ENCODE measurements at places on chromosomes 7 and 10.

- DNase-seq: no peak
Measured at GRCh38 chr7:50595491-50596102, 30.4 kb upstream of the DDC start.

- DNase-seq: no peak
Measured at GRCh38 chr7:28933846-28934320, 24.2 kb downstream of the TRIL start.

- DNase-seq: no peak
Measured at GRCh38 chr7:148882192-148882591, 1.9 kb downstream of the EZH2 start.

- no peak for DNase-seq
Measured at GRCh38 chr10:117160567-117160966, 22.5 kb upstream of the VAX1 start.

- DNase-seq: no peak
Measured at GRCh38 chr10:114395366-114396022, 8.8 kb downstream of the AFAP1L2 start.

DNA sequence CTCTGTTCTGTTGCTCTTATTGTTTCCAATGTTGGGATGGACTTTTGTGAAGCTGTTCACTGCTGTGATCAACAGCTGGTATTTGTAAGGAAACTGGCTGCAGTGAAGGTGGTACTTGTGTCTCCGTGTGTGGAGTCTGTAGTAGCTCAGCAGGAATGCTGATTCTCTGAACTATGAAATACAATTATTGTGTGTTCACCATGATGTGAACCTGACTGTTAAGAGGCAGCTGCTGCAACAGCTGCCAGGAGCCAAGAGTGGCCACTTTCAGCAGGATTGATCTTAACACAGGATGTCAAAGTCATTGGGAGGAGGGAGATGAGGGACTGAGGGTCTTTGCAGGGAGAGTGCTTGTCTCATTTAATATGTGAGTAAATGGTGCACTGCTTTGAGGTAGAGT, 13.9 kb downstream of the VSTM2A start:
- no peak for DNase-seq

- DNase-seq: no peak
Measured at GRCh38 chr7:37149051-37149772, 299.5 kb downstream of the ELMO1 start.

Measured in NCI-H2107 (cell line).